ENCODE measurements at places on chromosomes 4 and X.

- no peak for DNase-seq
Observed at GRCh38 chrX:18692541-18692940, 14.9 kb upstream of the PPEF1 start.

DNA sequence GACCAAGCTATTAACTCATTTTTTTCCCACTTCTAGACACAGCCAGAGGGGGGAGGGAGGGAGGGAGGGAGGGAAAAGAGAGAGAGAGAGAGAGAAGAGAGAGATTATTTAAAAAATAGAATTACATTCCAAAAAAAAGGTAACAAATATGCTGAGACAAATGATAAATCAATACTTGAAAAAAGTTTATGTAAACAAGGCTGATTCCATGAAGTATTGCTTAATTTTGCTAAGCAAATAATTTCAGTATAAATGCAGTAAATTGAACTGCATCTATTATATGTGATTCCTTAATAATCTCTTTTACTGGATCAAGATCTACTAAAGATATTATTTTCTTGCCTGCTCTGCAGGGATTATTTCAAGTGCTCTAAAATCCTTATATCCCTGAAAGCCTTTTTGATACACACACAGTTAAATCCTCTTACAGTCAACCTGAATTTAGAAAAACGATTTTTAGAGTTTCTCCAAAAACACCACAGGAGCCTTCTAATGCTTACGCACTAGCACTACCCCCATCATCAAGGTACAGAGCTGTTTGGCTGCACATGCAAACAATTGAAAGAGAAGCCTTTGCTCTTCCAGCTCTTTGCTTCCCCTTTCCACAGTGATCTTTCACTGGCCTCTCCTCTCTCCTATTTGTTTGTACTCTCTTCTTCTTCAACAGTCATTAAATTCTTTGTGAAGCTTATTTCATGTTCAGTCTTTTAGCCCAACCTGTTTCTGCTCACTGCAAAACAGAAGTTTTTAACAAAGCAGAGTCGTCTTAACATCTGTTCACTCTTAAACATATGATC, 426.3 kb upstream of the FAM241A start:
- no peak for DNase-seq

DNA sequence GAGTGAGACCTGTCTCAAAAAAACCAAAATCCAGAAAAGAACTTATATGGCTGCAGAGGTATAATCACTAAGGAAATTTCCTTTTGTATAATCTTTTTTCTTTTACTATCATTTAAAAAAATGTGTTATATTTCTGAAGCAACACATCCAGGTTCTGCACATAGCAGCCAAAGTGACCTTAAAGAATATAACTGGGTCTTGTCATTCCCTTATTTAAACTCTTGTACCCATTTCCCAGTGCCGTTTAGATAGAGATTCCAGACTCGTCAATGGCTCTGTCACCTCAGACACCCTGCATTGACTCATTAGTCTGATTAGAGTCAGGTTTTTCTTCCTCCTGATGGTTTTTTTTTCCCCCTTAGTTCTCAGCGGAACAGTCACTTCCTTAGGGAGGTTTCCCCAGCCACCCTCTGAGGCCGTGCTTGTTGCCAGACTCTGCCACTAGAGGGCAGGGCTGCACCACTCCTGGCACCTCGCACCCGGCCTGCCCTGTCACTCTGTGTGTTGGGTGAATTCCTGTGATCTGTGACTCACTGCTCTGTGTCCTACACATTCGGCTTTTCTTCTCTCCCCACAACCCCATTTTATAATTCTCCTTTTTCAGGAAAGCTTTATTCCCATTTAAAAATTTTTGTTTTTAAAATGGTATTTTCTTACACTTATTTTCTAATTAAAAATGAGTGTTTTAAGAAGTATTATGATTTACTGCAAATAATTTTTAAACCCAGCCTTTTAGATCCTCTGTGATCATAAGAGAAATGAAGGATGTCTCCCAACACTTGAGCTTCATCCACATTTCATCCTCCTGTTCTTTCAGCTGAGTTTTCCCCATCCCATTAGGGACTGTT, 32.1 kb downstream of the HTT start:
- DNase-seq = peak; percentile 90

DNA sequence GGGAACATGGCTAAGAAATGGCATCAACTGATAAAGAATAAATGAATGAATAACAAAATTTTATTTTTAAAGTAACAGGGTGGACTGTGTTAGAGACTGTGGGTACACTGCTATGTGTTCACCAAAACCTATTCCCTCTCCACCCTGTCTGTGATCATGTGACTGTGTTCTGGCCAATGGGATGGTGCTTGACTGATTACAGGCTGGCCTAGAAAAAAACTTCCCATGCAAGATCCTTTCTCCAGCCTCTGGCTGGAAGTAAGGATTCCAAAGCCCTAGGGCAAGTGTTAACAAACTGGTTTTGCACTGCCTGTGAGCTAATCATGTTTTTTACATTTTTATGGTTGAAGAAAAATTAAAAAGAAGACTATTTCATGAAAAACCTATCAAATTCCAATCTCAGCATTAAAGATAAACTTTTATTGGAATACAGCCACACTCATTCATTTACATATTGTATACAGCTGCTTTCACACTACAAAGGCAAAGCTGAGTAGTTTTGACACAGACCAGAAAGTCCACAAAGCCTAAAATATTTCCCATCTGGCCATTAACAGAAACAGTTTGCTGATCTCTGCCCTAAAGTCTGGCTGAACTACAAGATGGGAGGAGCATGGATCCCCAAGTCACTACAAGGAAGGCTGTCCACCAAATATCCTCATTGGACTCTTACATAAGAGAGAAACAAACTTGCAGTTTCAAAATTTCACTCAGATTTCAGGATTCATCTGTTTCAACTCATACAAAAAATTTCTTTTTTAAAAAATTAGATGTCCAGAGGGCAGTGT, 133.2 kb downstream of the ARHGAP6 start:
- DNase-seq = no peak

- no peak for DNase-seq
Observed at GRCh38 chrX:45745479-45745878, 544.8 kb upstream of the DIPK2B start.

GRCh38 chr4:77045490-77045889, 30.3 kb downstream of the CCNI start:
- no peak for DNase-seq

Measured in adrenal gland (tissue), 19 donors.